ENCODE measurements at places on chromosomes 7 and 10.

GRCh38 chr7:149261829-149262617 is at the start of gene ZNF783:
ZNF783 (plus strand) TSS chr7:149262196; CDS start chr7:149262334, 138 bp downstream.
- peak; percentile 66 for DNase-seq

GRCh38 chr7:120802751-120803150 is 55.2 kb downstream of the TSPAN12 start:
- no peak for DNase-seq

GRCh38 chr10:102289356-102289755 is 44.0 kb downstream of the GBF1 start:
- DNase-seq: no peak

- DNase-seq: no peak
Measured at GRCh38 chr7:92824901-92825480, 11.4 kb downstream of the CDK6 start.

DNA sequence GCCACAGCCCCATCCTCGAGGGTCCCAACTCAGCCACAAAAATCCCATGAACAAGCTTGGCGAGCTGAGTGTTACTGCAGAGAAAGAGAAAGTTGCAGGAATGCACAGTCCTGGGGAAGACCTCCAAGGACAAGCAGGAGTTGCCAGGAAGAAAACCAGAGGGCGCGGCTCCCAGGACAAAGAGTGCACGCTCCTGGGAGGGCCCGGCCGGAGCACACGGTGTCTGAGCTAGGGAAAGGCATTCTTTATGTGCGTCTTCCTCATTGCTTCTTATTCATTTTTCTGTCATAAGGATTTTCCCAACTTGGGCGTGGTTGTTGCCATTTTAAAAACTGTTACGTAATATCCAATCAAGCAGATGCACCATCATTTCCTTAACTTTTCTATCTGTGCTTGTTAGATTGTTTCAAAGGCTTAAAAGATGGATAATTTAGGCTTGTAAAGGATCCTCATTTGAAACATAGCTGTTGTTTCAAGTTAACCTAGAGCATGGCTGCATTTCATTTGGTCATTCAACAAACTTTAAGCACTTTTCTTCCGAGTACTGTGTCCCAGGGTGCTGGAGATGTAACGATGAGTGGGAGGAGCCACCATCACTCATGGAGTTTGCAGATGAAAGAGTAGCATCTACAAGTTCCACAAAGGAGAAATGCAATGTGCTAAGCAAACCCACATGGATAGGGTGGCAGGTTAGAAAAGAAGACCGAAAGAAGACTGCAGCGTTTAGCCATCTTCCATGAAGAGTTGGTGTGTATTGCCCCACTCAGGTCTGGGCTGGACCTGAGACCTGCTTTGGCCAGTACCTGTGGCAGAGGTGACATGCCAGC is 5.6 kb upstream of the CNPY1 start:
- no peak for DNase-seq

DNA sequence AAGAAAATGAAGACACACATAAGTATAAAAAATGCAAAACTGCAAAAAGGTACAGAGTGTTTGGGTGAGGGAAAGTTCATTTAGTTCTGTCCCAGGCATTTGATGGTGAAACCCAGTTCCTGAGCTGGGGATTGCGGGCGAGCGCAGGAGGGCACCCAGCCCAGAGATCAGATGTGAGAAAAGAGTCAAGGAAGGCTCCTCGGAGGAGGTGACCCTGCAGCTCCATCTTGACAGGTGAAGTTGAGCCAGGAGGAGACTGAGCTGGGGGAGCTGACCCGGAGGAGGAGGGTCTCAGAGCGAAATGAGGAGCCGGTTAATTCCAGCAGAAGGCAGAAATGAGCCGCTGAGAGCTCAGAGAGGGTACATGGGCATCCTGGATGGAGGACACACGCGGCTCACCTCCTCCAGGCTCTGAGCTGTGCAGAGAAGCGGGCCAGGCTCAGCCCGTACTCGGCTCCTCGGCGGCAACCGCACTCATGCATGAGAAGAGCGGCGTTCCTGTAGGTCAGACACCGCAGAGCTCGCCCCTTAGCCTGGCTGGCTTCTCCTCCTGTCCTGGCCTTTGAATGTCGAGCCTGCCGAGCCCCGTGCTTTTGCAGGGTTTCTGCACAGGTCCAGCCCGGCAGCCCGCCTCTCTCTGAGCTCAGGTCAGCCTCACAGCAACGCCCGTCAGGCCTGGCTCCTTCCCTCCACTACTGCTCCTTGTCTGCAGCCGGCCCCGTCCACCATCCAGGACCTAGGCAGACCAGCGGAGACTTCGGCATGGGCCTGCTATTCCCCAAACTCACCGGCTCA is 9.5 kb upstream of the RAMP3 start:
- no peak for DNase-seq

- DNase-seq: no peak
Measured at GRCh38 chr10:21372651-21373410, 152.7 kb downstream of the SKIDA1 start.

DNA sequence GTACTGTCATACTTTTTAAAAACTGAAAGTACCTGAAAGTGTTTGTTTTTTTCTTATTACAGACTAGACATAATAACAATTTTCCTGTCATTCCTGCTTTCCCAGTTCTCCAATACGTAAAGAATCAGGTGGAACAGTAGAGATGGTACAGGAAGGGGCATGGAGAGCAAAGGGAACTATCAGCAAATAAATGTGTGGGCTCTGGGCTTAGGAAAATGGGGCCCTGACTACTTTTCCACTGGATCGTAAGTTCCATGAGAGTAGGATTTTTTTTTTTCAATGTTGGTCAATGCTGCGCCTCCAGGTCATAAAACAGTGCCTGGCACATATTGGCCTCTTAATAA is 15.2 kb upstream of the FAS start:
- DNase-seq: no peak

DNA sequence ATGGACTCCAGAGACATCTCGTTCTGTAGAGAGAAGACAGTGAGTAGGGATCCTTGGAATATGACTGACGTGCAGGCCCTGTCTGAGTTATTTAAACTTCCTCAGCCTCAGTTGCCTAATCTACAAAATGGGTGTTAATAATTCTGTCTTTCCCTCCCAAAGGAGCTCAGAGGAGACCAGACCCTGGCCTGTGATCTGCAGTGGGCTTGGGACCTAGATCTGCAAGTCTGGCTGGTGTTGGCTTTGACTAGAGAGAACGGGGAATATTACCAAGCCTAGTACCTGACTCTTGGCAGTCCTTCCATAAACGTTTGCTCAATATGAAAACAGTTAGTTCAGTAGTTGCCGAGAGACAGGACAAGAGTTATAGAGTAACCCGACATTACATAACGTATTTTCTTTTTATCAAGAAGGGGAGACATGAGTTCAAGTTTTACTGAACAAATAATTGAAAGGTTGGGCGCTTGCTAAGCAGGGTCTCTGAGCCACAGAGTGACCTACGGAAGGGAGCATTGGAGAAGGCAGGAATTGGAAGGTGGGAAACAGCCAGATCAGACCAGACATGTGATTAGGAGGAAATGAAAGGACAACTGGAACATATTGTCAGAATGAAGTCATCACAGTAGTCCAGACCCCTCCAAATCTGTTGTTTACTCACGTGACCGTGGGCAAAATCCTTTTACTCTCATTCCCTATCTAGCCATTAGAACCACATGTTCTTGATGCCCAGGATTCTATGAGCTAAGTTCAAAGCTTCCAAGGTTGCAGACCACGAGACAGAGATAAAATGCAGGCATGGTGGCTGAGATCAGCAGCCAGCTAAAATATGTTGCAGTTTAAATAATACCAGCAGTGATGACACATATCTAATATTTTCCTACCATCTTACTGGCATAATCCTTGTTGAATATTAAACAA is 10.9 kb upstream of the CYP3A4 start:
- no peak for DNase-seq

GRCh38 chr7:8131694-8132605 is 130.0 kb downstream of the ICA1 start:
- DNase-seq: no peak

DNA sequence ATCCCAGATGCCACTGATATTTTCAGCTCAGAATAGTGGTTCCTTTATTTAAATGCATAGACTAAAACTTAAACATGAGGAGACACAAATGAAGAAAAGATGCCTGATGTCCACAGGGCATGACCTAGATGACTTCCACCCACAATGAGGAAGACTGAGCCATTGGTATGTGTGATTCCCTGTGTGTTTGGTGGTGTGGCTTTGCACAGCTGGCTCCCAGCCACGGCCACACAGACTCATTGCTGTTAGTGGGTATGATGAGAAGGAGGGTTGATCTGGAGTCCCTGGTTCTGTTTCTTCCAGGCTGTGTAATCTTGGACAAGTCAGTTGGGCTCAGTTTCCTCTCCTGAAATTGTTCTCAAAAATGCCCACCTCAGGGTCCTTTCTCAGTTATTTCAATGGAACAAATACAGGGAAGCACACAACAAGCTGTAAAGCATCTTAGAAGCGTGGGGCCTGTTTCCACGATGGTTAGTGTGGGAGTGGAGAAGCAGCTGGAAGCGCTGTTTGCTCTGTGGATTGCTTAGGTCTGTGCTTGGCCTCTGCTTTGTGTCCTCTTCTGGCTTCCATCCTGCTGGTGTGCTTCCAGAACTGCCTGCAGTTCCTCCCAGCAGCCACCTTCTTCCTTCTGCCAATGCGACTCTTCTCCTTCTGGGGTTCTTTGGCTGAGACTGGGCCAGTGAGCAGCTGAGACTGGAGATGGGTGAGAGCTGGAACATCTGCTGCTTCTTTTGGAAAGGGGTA is 303.7 kb downstream of the BMPER start:
- DNase-seq: no peak

- no peak for DNase-seq
Measured at GRCh38 chr10:127291329-127291728, 94.9 kb upstream of the INSYN2A start.

- no peak for DNase-seq
Measured at GRCh38 chr10:96524741-96525140, 11.0 kb upstream of the TLL2 start.

GRCh38 chr10:22609719-22610465 is 104.5 kb downstream of the PIP4K2A start:
- no peak for DNase-seq

DNA sequence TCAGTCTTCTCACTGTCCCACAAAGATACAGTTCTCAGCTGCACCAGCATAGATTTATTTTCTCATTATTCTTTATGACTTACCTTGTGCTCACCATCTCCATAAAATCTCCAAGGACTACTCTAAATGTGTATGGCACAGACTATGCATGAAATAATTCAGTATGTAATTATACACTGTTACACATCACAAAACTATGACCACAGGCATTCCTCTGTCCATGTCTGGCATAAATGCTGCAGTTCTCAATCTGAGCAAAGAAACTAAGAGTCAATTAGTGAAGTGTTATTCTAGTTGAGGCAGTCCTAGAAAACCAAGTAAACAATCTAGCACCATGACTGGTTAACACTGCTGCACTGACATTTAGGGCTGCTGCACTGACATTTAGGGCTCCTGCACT is 2.7 kb downstream of the CYCS start:
- no peak for DNase-seq

DNA sequence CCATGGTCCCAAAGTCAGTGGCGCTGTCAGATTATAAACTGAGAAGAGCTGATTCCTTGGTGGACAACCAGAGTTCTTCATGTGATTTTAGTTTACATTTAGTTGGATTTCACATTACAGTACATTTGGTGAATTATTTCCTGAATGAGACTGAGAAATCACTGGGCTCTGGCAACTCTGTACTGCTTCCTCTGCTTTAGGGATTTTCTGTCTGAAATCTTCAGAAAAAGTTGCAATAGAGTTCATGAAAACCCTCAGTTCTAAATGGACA is 242.6 kb downstream of the BICC1 start:
- DNase-seq: no peak

DNA sequence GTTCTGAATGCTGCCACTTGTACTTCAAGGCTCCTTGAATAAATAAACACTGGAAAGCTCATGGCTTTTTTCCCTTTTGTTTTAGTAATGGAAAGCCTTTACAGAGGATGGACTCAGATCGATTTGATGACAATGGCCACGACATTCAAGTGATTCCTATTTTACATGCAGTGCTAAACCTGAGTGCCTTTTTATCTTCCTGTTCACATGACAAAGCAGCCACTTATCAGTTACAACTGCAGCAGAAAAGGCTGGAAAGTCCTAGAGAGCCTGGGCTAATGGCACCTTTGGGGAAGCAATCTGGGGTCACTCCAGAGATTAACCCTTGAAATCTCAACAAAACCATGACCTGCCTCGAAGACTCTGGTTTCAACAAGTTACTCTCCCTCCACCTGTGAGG is 249.0 kb upstream of the AUTS2 start:
- no peak for DNase-seq

DNA sequence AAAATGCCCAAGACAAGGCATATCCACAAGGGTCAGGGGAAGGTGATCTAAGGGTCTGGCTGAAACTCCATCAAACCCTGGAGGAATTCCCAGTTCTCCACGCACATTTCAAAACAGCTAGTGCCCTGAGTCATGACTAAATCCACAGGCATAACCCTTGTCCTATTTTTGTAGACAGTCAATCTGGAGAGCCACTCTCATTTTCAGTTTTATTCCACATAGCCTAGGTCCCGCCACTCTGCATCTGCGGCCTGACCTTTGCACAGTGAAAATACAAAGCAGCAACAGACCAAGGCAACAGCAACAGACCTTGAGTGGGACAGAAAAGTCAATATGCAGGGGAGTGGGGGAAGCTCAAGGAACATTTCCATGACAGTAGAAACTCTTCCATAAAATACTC is 201.4 kb upstream of the NPVF start:
- DNase-seq: no peak

DNA sequence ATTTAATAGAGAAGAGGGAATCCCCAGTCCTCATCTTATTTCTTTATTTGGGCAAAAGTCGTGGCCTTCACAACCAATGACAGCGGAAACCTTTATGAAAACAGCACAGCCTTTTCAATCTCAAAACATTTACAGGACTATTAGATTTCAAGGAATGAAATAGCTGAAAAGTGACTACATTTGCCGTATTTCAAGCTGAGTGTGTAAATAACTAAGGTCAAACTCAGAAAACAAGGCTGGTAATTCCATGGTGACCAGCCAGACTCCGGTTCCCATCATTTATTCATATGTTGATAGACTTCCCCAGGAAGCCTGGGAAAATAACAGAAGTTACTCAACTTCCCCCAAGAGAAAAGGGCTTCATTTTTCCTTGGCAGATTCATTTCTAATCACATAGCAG is 457.3 kb upstream of the NFE2L3 start:
- DNase-seq: no peak

GRCh38 chr10:44874166-44874565 is 37.0 kb upstream of the TMEM72 start:
- no peak for DNase-seq

DNA sequence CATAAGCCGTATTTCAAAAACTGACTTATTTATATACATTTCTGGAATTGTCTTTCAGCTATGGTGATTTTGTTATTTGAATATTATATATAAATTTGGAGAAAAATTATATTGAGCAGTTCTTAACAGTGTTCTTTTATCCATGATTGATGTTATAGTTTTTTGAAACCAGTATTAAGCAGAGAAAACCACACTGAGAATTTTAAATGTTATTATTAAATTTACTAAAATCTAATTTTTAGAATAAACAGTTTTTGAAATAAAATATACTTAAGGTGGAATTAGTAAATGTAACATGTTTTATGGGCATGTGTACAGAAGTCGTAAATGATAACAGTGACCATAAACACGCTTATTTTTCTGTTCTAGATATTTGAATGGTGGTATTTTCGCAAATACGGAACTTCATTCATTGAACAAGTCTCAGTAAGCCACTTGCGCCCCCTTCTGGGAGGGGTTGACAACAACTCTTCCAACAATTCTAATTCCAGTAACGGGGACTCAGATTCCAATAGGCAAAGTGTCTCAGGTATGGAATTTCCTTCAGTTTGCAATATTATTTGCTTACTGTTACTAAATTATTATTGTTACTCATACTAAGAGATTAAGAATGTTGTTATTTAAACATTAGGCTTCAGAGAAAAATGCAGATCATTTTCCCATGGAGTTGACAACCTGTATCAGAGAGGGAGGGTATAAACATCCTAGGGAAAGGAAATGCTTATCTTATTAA is 166.1 kb downstream of the ST7 start:
- DNase-seq: peak; percentile 56
